ENCODE measurements at places on chromosomes 13 and 19.

DNA sequence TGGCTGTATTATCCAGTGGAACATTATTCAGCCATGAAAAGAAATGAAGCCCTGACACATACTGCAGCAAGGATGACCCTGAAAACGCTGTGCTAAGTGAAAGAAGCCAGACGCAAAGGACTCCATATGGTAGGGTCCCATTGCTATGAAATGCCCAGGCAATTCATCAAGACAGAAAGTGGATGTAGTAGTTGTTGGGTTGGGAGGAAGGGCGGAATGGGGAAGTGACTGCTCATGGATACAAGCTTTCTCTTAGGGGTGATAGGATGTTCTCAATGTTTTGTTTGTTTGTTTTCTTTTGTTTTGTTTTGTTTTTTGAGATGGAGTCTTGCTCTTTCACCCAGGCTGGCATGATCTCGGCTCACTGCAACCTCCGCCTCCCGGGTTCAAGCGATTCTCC lies 11.1 kb upstream of the CEACAM16 start:
- DNase-seq = no peak

GRCh38 chr13:20080377-20081164 lies 80.3 kb downstream of the GJA3 start:
- DNase-seq = no peak

GRCh38 chr13:106814463-106814862 lies 246.5 kb upstream of the ARGLU1 start:
- DNase-seq = no peak

DNA sequence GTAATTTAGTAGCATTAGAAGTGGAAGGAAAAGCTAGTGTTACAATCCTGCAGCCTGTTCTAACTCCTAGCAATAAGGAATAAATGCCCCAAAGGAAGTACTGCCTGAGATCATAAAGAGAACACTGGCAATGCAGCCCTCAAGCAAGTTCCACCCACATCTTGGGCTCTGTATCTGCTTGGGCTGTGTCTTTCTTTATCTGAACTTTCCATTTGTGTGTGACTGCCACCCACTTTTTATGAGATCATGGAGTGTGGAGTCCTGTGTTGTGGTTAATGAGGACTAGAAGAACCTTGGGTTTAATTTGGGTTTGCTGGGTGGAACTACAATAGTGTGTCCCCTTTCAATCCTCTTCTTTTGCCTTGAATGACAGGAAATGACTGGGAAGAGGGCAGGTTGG lies 38.2 kb downstream of the RFXAP start:
- DNase-seq = no peak

- no peak for DNase-seq
Measured at GRCh38 chr19:30739394-30739793, 367.2 kb downstream of the ZNF536 start.

DNA sequence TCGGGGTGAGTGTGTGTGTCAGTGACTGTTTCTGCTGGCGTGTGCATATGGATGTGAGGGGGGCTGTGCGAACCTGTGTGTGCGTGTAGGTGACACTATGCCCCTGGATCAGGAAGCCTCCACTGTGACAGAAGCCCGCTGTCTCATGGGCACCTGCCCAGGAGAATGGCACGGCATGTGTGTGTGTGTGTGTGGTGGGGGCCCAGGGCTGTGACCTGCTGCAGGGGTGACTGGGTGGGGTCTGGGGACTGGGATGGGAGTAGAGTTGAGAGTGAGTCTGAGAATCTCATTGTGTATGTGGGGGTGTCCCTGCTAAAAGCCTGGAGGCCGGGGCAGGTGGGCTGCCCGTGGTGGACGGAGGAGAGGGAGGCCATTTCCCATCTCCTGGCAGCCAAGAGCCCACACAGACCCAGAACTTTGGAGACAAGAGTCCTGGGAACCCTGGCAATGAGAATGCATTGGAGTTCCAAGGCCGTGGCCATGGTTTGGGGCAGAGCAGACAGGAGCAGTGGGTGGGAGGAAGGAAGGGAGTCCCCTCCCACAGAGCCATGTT lies 6.4 kb upstream of the TPM4 start:
- no peak for DNase-seq

GRCh38 chr19:3537101-3537437 lies 1.9 kb upstream of the TEKTIP1 start:
- DNase-seq = no peak

- no peak for DNase-seq
Measured at GRCh38 chr19:51146751-51147150, 4.7 kb downstream of the SIGLEC7 start.

GRCh38 chr13:80052286-80052685 lies 288.6 kb downstream of the SPRY2 start:
- DNase-seq = no peak

DNA sequence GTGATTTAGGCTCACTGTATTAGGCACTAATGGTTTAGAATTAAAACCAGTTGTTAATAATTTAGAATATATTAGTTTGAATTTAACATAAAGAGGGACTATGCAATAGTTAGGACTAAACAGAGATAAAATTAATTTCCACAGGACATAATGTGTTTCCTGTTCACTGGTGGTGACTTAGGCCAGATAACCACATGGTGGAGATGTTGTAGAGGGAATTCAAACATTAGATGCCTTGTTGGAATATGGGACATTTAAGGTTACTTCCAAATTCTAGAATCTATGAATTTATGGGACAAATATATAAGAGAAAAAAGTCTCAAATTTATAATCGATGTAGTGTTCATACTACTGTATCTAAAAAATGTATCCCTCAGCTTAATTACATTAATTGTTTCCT lies 615.5 kb upstream of the KLHL1 start:
- DNase-seq = no peak

- no peak for DNase-seq
Measured at GRCh38 chr19:41274802-41275201, 10.6 kb downstream of the HNRNPUL1 start.

DNA sequence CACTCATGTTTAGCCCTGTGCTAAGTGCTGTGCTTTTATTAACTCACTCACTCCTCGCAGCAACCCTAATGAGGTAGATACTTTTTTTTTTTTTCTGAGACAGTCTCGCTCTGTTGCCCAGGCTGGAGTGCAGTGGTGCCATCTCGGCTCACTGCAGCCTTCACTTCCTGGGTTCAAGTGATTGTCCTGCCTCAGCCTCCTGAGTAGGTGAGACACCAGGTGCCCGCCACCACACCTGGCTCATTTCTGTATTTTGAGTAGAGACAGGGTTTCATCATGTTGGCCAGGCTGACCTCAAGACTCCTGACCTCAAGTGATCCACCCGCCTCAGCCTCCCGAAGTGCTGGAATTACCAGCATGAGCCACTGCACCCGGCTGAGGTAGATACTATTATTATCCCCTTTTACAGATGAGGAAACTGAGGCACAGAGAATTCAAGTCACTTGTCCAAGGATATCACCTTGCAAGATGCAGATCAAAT lies 2.5 kb downstream of the ITPKC start:
- DNase-seq = no peak

DNA sequence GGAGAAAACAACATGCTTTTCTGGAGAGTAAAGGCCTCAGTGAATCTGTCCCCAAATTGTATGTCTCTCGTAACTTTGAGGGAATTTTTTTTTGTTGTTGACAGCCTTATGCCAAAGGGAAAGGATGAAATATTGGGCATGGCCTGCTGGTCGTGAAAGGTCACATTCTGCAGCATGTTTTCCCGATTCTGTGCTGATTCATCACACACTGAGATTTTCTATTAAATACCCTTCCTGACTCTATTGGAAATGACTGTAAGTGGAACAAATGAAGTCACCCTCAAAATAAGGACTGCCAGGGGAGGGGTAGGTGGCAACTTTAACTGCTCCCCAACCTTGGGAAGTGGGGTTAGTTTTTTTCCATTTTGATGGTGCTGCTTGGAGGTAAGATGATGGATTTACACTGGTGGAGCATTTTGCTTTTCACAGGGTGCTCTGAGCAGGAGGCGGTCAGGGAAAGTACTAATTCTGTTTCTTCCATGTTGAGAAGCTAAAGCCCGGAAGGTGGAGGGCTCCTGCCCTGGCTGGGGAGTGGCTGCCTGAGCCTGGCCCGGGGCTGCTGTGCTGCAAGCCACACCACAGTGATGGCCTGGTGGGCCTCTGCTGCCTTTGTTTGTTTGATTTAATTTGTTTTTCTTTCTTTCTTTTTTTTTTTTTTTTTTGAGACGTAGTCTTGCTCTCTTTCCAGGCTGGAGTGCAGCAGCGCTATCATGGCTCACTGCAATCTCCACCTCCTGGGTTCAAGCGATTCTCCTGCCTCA lies 116.8 kb upstream of the SPATA13 start:
- no peak for DNase-seq

DNA sequence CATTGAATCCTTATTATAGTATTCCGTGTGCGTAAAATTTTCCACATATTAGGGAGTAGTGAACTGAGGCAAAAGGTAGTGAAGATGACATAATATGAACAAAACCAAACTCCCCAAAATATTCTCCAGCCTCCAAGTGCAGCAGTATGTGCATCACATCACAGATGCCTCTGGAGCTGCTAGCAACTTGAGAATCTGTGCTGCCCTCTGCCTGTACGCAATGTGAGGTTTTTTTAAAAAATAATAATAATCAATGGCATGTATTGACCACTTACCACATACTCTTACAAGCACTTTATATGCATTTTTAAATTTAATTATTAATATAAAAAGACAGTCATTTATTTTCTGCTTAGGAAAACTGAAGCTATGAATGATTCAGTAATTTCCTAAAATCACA lies 583.0 kb upstream of the SPRY2 start:
- DNase-seq = no peak

- no peak for DNase-seq
Measured at GRCh38 chr13:29956853-29957252, 106.4 kb upstream of the UBL3 start.

DNA sequence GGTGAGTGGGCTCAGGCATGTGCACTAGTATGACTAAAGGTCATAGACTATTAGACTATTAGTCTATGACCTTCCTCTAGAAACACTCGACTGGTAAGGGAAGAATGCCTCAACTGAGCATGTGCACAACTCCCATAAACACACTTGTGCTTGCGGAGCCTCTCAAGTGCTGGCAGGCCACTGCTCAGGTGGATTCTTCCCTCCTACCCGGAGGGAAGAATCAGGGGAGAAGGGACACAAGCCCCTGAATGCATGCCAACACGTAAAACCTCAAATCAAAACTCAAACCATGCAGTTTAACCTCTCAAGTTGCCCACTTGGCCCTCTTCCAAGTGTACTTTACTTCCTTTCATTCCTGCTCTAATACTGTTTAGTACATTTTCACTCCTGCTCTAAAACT lies 287.6 kb upstream of the SGCG start:
- no peak for DNase-seq

DNA sequence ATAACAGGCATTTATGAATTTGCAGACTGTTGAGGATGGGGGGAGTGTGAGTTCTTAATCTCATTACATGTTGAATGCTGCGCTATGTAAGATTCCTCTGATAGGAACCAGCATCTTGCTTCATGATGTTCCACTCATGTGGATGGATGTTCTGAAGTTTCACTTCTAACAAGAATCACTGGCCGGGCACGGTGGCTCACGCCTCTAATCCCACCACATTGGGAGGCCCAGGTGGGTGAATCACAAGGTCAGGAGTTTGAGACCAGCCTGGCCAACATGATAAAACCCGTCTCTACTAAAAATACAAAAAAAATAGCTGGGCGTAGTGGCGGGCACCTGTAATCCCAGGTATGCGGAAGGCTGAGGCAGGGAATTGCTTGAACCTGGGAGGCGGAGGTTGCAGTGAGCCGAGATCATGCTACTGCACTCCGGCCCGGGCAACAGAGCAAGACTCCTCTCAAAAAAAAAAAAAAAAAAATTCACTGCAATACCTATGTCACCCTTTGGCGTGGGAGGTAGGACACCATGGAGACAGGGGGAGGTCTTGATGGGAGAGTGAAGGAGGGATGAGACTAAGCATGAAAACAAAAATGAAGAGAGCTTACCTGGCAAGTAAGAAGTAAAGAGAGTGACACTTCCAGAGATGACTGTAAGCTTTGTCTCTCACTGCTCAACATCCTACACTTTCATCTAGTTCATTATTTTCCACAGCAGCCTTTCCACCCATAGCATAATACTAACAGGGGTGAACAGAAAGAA lies 133.0 kb downstream of the DCT start:
- no peak for DNase-seq

GRCh38 chr19:4367336-4367723 lies 24.0 kb downstream of the MPND start:
- no peak for DNase-seq

GRCh38 chr19:4588291-4588761 lies 28.8 kb upstream of the SEMA6B start:
- DNase-seq = no peak

DNA sequence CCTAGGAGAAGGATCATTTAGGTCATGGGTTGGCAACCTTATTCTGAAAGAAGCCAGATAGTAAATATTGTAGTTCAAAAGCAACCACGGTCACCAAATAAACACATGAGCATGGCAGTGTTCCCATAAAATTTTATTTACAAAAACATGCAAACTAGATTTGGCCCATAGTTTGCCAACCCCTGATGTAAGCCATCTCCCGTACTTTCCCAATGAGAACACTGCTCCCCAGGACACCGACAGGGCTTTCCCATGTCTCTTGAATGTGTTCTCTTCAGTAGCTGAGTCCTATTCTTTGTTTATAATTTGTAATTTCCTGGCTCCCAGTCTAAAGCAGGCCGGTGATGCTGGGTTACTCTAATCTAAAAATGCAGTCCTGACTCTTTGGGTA lies 239.6 kb downstream of the LHFPL6 start:
- DNase-seq = no peak

DNA sequence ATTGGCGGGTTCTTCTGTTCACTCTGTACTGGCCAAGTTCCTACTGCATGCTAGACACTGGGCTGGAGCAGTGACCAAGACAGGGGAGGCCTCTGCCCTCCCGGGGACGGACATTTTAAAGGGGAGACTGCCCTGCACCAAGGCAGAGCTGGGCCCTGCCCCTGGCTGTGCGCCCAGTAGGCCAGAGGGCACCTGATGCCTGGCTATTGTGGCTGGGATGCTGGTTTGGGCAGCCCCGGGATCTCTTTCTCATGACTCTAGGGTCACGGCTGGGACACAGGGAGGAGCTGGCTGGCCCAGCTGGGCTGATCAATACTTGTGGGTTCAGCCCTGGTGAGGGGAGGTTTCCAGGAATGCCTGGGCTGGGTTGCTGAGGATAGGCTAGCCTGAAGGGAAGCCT lies 17.7 kb downstream of the LIPE start:
- DNase-seq = no peak

- DNase-seq = no peak
Measured at GRCh38 chr13:40470660-40471059, 195.8 kb downstream of the FOXO1 start.

GRCh38 chr13:81778350-81778749 lies 1437.4 kb upstream of the SPRY2 start:
- DNase-seq = no peak

DNA sequence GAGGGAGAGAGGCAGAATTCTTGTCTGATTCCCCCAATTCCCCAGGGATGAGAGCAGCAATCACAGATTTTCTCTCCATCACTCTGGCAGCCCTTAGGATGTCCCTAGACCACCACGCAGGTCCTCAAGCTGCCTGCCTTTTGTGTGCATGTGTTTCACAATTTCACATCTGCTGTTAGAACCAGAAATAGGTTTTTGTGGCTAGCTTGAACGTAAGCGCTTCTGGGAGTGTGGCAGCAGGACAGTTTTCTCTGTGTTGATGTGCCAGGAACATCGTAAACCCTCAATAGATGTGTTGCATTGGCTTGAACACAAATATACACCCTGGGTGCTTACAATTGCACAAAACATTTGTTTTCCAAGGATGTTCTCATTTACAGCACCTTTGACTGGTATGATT lies 78.8 kb upstream of the TMTC4 start:
- DNase-seq = no peak

- DNase-seq = no peak
Measured at GRCh38 chr19:3556978-3557460, 367 bp downstream of the MFSD12 start.

Measured in stimulated activated CD4-positive, alpha-beta T cell treated with anti-CD3 and anti-CD28 coated beads, Interleukin-12 subunit alpha, Interleukin-12 subunit beta, amount 100 ng/mL, for 48 hours (primary cell).